ENCODE measurements at places on chromosomes 5 and 9.

GRCh38 chr5:54756796-54757402, 228.5 kb downstream of the ESM1 start:
- peak; percentile 21 for DNase-seq

DNA sequence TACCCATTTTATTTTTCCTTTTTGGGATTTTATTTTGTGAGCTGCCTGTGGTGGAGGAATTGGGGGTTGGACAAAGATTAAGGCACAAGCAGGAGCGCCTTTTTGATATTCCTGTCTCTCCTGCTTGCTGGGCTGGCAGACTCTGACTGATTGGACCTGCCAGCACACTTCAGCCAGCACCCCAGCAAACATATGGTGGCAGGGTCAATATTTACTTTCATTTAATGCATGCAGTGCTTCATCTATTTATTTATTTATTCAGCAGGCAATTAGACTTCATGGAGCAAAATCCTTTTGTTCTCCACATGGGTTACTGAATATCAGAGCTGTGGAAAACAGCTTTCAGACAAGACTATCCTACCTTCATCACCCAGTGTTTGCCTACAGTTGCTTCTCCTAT, 48.4 kb upstream of the EPB41L4A start:
- no peak for DNase-seq

DNA sequence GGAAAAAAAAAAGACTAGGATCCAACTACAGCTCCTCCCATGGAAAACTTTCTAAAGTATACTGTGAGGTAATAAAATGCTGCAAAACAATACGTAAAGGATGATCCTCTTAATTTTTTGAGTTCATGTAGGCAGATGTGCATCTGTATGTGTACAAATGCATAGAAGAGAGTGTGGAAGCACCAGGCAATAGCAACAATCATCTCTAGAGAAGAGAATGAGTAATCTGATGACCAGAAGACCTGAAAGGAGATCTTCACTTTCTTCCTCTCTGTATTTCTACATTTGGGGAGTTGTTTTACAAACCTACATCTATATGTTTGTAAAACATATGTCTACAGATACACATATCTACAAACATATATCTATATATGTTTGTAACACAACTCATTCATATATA, 29.3 kb upstream of the SPDL1 start:
- DNase-seq, result no peak

GRCh38 chr9:77877976-77878375, 153.6 kb downstream of the GNAQ start:
- DNase-seq, result no peak

- no peak for DNase-seq
These were observed 21.7 kb downstream of the CCL28 start for GRCh38 chr5:43390471-43390870.

GRCh38 chr9:15999422-16000339, 446.8 kb downstream of the CCDC171 start:
- DNase-seq, result peak; percentile 91

DNA sequence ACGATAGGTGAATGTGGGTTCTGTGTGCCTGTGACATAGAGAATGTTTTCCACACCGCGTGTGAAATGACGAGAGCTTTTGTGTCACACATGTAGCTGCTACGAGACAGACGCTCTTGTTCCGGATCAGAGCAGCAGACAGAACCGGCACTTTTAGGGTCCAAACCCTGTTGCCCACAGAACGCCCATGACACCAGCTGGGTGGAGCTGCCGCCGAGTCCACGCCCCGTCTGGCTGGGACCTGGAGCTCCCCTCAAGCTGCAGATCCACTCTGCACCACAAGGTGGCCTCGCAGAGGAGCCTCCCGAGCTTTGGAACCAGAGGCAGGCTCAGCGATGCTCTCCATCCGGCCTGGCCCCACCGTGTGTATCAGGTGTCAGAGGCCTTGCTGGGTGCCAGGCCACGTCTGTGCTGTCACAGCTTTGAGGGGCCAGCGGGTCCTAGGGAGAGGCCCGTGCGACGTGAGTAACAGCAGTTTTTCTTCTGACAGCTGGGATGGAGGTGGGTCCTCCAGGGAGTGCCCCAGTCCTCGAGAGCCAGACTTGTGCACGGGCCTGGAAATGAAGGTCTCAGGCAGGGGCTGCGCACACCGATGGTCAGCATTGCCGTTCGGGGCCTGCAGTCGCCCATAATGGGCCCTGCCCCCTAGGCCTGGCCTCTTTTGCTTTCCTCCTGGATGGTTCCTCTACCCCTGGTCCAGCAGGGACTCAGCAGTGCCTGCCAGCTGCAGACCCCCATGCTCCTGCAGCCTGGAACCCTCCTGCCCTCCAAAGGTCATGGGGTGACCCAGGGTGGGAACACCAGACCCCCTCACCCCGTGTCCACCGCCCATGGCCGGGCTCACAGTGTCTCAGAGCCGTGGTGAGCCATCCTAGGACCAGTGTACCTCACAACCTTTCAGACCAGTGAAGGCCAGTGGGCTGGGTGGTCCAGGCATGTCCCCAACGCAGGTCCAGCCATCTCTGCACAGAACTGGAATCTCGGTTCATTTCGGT, 2.5 kb upstream of the LRRC14B start:
- peak; percentile 83 for DNase-seq

- no peak for DNase-seq
These were observed 59.5 kb downstream of the TMEM174 start for GRCh38 chr5:73232266-73233041.

DNA sequence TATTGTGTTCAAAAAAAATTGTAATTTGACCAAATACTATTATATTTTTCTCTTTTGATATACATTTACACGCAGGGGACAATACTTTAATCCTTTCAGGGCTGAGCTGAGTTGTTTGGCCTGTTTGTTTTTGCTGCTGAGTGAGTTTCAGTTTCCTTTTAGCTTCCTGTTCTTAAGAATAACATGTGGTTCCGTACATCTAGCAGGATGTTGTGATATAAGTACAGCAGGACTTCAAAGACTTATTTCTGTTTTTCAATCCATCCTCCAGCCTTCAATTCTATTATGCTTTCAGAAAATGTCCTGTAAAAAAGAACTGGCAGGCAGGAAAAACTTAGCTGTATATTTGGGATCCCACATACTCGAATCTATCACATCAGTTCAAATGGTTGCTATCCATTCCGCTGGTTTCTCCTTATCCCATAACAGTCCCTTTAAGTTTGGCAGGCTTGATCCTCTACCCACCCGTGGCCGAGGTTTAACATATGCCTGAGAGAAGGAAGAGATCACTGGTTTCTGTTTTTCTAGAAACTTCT, 1037.3 kb upstream of the ACO1 start:
- peak; percentile 75 for DNase-seq

GRCh38 chr5:56566374-56567249, 248.7 kb upstream of the MAP3K1 start:
- no peak for DNase-seq

DNA sequence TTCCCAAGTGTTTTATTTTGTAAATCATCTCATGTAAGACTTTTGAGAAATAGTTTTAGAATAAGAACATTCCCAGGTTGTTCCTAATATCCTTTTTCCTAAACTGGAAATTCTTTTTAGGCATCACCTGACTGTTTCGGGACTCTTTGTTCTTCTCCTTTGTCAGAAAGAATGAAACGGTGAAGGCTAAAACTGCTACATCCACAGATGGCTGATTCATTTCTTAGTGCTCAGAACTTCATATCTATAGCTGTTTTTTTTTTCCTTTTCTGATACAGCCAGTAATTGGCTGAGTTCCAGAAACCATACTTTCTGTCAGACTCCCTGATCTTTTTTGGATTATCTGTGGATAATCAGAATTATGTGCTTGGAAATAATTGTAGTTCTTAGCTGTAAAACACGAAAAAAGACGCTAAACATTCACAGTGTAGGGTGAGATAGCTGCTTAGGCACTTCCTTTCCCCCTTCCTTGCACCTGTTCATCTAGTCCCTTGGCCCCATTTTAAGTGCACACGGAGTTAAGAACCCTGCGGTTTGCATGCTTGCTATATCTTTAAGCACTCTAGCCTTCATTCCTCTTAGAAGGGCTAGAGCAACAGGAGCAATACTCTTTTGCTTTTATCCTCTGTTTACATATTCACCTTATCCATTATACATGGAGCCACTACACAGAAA, 283.9 kb downstream of the PJA2 start:
- no peak for DNase-seq

DNA sequence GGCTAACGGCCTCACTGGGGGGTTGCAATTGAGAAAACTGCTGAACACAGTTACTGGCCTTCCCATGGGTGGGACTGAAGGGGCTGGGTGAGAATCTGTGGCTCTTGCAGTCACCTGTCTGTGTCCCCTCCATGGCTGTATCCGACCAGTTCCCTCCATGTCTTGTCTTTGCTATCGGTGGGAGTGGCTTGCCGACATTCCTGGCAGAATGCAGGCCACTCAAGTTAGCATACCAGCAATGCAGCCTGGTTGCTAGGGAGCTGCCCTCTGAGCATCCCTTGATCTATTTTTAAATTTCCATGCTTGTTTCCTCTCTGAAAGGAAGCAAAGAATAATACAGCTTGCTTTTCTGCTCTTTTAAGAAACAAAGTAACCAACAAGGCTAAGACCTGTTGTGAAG, 1509.7 kb upstream of the WWC1 start:
- peak; percentile 30 for DNase-seq

GRCh38 chr5:6282352-6282751, 96.0 kb downstream of the MED10 start:
- DNase-seq, result no peak

GRCh38 chr9:91433180-91433579, 9.5 kb upstream of the NFIL3 start:
- DNase-seq, result peak; percentile 90

- no peak for DNase-seq
These were observed 1.5 kb upstream of the MRPS30 start for GRCh38 chr5:44807269-44807668.

GRCh38 chr5:135457424-135458071, 5.4 kb upstream of the TIFAB start:
- peak; percentile 53 for DNase-seq

DNA sequence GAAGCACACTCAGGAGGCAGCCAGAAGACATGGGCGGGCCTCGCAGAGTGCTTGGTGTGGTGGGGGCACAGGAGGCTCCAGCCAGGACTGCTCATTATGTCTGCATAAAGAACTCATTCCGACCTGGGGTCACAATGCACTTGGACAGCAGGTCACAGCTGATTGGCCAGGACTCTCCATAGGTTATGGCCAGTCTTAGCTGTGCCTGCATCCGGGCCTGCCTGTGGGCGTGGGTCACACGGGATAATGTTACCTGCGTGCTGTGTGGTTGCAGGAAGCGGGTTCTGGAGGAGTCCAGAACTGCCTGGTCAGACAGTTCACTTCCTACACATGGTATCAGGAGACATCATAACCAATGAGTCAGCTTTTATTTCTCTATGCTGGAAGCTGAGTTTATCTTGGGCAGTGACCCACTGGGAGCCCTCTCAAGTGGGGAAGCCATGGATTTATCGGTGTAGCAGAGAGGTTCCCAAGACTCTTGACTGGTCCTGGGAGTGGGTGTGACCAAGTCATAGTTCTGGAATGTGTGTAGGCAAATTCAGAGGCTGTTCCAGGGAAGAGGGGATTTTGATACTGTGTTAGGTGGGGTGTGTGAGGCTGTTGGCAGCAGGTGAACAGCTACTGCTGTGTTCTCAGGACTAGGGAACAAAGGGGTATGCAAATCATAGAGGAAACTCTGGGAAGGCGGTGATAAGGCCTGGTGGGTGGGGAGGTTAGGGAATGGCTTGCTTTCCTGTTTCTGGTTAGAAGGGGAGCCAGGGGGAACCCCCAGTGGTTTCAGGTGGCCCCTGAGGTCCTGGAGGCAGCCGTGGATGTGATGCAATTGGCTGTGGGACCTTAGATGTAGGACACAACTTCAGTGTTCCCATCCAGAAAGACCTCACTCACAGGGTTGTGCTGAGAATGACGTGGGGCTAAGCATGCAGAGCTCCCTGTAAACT, 51.3 kb downstream of the ARHGEF37 start:
- peak; percentile 80 for DNase-seq

- no peak for DNase-seq
These were observed 34.5 kb upstream of the TCF7 start for GRCh38 chr5:134079748-134080581.

GRCh38 chr5:131209506-131210150, 38.9 kb downstream of the LYRM7 start:
- no peak for DNase-seq

GRCh38 chr9:97447001-97447400, 35.1 kb downstream of the TDRD7 start:
- no peak for DNase-seq

- no peak for DNase-seq
These were observed 47.4 kb downstream of the HCN1 start for GRCh38 chr5:45648744-45649143.

DNA sequence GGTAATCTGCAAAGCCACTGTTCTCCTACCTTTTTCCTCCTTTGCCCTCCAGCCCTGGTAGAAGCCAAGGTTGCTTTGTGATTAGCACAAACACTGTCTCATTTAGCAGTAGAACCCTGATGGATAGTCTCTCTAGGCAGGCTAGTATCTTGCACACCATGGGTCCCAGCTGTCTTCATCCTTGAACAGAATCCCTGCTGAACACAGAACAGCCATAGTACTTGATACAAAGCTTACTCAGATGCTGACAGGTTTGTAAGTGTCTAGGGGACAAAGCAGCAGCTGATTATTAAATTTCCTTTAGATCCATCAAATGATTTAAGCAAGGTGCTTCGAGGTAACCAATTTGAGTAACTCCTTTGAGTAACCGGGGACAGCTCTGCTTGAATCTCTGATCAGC, 163.7 kb upstream of the PPP1R2B start:
- no peak for DNase-seq

- no peak for DNase-seq
These were observed 98.3 kb upstream of the PRRC1 start for GRCh38 chr5:127418974-127419682.

- DNase-seq, result no peak
These were observed 38.9 kb downstream of the EFNA5 start for GRCh38 chr5:107631805-107632362.

DNA sequence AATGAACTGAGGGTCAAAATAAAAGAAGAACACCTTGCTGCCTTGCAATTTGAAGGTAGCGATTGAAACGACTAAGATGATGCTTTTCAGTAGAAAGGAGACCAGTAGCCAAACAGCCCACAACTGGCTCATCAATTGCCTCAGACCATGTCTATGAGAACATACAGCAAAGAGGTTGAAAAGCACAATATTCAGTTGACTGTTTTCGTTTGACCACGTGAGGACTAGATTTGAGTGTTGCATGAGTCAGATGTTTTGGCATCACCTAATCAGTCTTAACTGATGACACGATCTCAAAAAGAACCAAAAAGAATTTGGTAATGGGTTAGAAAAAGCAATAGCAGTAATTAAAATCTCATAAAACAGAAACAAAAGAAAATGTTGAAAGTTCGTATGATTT, 82.7 kb upstream of the IL7R start:
- DNase-seq, result no peak

DNA sequence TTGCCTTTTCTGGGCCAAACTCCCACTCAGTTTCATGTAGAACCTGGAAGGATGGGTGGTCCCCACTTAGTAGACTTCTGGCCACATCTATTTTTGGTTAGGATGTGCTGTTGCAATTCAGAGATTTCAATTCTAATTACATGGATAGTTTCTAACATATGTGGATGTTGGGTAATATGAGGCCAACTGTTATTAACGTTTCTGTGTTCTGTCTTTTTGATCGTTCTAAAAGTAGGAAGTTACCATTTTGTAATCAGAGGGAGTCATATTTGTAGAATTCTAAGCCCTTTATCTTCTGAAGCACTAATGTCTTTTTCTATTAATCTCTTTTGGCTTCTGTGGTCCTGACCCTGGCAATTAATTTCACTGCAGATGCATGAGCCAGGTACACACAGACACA, 141.6 kb upstream of the SPEF2 start:
- DNase-seq, result no peak
